ENCODE measurements at places on chromosomes 7 and 10.
A peak's percentile ranks its signal among the peaks of the same experiment; 100 is the strongest.

GRCh38 chr10:3071405-3072198, 4.3 kb downstream of the PFKP start:
- DNase-seq, result no peak

GRCh38 chr10:17712717-17713471, 39.1 kb upstream of the TMEM236 start:
- no peak for DNase-seq

- DNase-seq, result no peak
Observed at GRCh38 chr7:28222636-28223035, 42.0 kb upstream of the JAZF1 start.

GRCh38 chr10:3948843-3949242, 163.8 kb upstream of the KLF6 start:
- peak; percentile 74 for DNase-seq

GRCh38 chr10:113427811-113428558, 124.9 kb upstream of the HABP2 start:
- DNase-seq, result no peak

DNA sequence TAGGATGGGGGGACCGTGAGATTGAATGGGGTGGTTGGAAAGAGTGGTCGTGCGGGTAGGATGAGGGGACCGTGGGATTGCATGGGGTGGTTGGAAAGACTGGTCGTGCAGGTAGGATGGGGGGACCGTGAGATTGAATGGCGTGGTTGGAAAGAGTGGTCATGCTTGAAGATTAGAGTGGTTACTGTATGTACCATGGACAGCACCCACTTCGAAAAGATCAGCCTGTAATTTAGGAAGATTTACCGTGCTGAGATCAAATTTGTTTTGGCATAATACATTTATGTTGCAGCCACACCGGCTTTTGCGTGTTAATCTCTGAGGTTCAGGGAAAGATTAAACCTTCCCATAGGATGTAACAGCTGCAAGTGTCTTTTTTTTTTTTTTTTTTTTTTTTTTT, 495.2 kb upstream of the ADARB2 start:
- no peak for DNase-seq

DNA sequence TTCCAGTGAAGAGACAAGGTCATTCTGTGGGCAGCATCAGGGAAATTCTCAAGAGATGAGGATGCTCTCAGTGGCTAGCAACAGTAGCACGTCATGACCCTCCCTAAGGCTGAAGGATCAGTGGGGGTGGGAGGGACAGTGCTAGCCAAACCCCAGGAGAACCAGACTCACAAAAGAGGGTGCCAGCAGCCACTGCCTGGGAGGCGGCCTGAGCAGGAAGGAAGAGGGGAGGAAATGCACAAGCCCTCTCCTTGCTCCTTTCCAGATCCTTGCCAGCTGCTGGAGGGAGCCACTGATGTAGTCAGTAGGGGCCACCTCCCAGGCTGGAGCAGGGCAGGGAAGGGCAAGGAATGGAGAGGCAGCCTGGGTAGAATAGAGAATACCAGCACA, 302.7 kb downstream of the RPS24 start:
- no peak for DNase-seq

- DNase-seq, result no peak
Observed at GRCh38 chr10:91694170-91694794, 61.4 kb upstream of the PPP1R3C start.

GRCh38 chr7:14385074-14385473, 395.6 kb upstream of the ETV1 start:
- DNase-seq, result no peak

- no peak for DNase-seq
Observed at GRCh38 chr10:124035928-124036558, 57.4 kb downstream of the CHST15 start.

GRCh38 chr10:17808971-17809841, at the start of gene MRC1:
TSS of gene MRC1 (plus strand) at chr10:17809348. CDS start at chr10:17809466, 118 bp downstream.
- no peak for DNase-seq

DNA sequence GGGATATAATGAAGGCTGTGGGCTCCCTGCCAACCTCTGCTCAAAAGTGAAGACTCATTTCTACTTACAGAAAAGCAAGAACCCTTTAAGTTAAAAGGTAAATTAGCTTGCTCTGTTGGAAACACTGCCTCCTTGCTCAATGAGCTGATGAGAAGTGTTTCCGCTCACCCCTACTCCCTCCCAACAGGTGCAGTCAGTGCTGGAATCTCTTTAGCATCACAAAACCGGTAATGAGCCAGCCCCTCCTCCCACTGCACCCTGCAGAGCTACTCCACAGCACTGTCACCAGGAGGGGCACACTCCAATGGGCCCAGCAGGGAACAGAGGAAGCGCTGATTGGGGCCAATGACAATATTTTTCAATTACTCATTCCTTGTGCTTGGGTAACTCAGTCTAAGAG, 262.5 kb downstream of the TCERG1L start:
- DNase-seq, result no peak

- peak; percentile 76 for DNase-seq
Observed at GRCh38 chr7:23679898-23680413, at the start of gene FAM221A. TSS of gene FAM221A (plus strand) at chr7:23680199. CDS start at chr7:23680219, 20 bp downstream.

Measured in effector memory CD4-positive, alpha-beta T cell (primary cell).